ENCODE measurements at places on chromosomes 6 and 20.

- DNase-seq, result peak; percentile 45
Measured at GRCh38 chr6:5752391-5752680, 254.4 kb downstream of the NRN1 start.

DNA sequence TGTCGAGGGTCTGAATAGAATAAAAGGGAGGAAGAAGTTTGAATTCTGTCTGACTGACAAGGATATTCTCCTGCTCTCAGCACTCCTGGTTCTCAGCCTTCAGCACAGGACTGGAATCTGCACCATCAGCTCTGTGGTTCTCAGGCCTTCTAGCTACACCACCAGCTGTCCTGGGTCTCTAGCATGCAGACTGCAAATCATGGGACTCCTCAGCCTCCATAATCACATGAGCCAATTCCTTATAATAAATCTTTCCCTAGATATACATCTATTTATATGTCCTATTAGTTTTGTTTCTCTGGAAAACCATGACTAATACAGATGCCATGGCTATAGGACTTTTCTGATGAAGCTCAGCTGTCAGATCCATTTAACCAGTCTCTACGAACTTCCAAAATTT lies 132.8 kb upstream of the ECI2 start:
- no peak for DNase-seq

GRCh38 chr20:18428490-18429173 lies 38.2 kb downstream of the DZANK1 start:
- no peak for DNase-seq

- no peak for DNase-seq
Measured at GRCh38 chr6:19413323-19413722, 423.8 kb upstream of the ID4 start.

GRCh38 chr20:20393207-20394120 lies 25.6 kb downstream of the INSM1 start:
- peak; percentile 91 for DNase-seq

DNA sequence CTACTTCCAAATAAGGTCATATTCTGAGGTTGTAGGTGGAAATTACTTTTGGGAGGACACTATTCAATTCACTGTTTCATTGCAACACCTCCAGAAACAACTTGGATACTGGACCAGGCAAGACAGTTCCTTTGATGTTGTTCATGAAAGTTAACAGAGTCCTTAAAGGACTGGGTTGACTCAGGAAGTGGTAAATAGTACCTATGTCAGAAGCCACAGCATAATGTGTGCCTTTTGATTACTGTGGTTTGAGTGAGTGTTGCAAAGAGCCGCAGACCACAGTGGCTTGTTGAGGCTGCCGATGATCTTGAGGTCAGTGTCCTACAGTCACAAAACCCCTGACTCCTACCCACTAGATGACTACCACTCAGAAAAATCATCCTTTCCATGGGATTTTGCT lies 10.9 kb downstream of the IL20RA start:
- peak; percentile 93 for DNase-seq

DNA sequence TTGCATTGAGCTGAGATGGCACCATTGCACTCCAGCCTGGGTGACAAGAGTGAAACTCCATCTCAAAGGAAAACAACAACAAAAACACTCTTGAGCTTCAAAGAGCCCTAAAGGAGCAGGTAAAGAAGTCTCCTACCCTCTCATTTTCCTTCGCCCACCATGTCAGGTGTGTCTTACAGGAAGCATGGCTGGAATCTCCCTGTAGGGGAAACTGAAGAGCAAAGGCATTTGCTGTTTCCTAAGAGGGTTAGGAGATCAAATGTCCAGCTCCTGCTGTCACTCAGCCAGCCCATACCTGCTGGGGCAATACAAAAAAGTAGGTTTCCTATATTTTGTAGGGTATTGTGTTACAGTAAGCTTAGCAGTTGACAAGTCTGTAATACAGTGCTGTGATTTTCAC lies 43.3 kb downstream of the SPATA2 start:
- no peak for DNase-seq

- DNase-seq, result no peak
Measured at GRCh38 chr6:111147440-111147839, 60.1 kb downstream of the SLC16A10 start.

- no peak for DNase-seq
Measured at GRCh38 chr20:48448666-48449600, 378.9 kb downstream of the PREX1 start.

- DNase-seq, result no peak
Measured at GRCh38 chr6:33250731-33251130, 20.9 kb downstream of the VPS52 start.

DNA sequence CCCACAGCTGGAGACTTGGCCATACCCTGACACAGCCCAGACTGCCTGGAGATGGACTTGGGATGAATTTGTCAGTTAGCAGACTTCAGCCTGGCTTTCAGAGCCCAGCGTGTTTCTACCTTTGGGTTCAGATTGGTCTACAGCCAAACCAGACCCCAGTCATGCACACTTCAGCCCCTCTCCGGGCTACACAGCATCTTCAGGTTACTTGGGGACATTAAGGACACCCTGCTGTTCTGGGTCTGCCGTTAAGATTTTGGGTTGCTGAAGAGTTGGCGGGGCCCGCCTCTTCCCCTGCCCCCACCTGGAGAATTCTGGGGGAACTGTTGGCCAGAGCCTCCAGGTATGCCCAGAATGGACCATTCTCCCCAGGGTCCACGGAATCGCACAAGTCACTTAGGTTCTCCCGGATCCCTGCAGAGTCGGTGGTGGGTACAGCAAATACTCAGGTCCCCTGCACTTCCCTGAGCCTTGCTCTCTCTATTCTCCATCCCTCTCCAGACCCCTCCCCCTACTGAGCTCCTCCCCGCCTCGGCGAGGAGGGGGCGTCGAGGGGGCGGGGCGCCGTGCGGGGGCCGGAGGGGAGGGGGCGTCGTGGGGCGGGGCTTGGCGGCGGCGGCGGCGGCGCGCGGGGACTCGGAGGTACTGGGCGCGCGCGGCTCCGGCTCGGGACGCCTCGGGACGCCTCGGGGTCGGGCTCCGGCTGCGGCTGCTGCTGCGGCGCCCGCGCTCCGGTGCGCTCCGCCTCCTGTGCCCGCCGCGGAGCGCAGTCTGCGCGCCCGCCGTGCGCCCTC lies at the start of gene PTK7:
PTK7 (plus strand) TSS at position 645 of the 794 bp plus-strand sequence. CDS start 175 bp downstream, outside the sequence.
- peak; percentile 67 for DNase-seq

DNA sequence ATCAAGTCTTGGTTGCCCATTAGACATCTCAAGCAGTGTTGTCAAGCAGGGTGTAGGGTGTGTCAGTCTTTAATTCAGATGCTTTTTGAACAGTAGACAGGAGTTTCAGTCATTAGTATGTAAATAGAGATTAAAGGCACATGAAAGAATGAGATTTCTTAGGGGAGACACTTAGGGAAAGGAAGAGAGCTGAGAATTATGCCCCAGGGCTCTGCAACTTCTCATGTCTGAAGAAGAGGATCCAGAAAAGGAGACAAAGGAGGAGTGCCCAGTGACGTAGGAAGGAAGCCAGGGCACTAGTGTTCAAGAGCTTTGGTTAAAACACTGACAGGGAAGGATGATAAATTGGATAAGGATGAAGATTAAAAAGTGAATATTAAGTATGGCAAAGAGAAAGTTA lies 569.7 kb downstream of the NKAIN2 start:
- no peak for DNase-seq

DNA sequence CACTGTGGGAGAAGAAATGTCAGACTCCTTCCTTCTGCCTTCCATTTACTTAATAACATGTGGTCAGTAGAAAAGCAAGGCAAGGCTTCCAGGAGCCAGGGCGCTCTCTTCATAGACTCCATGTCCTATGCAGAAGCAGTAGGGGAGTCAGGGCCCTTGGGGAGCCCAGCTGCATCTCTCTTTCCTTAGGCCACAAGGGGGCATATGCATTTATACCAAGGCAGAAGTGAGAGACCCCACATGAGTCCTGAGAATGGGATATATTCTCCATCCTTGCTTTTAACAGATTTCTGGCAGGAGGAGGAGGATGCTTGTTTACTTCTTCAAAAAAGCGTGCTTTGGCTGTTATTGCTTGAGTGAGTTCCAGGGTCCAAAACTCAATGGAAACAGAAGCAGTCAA lies 198.5 kb downstream of the HIVEP2 start:
- DNase-seq, result peak; percentile 60

GRCh38 chr6:101961357-101961756 lies 567.8 kb downstream of the GRIK2 start:
- no peak for DNase-seq

- DNase-seq, result no peak
Measured at GRCh38 chr6:131391116-131391515, 181.9 kb upstream of the ARG1 start.

DNA sequence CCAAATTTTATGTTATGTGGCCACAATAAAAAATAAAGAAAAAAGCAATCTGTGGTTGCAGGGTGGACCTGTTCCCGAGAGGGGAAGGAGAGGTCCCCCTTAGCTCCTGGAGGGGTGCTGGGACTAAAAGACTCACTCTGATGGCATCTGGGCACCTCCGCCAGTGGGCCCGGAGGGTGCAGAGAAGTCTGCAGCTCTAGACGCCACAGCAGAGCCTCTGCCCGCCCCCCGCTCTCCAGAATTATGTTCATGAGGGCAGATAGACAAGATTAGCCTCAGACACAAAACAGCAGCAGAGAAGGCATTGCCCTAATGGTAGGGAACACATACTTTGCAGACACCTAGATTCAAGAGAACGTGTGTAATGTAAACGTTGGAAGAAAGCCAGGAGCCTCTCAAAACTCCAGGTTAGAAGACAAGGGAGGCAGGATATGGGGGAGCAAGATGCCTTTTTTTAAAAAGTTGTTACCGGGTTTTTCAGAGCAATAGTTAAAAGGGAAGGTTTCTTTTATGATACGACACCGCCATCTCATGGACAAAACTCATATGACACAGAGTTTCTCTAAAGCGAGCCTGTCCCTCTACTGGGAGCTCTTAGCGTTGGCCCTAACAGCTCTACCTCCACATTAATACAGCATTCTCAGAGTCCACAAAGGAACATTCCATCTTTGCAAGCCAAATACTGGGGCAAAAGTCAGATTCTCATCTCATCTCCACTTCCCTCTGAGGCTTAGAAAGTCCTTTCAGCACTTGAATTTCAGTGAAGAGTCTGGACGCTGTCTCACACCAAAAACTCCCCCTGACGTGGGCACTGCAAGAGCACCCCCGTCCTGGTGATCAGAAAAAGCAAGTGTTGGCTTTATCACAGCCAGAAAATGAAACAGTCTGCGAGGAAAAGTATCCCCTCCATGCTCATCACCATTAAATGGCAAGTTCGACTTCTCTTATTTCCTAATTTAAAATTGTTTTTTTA lies 47.2 kb downstream of the FOXF2 start:
- DNase-seq, result peak; percentile 79

DNA sequence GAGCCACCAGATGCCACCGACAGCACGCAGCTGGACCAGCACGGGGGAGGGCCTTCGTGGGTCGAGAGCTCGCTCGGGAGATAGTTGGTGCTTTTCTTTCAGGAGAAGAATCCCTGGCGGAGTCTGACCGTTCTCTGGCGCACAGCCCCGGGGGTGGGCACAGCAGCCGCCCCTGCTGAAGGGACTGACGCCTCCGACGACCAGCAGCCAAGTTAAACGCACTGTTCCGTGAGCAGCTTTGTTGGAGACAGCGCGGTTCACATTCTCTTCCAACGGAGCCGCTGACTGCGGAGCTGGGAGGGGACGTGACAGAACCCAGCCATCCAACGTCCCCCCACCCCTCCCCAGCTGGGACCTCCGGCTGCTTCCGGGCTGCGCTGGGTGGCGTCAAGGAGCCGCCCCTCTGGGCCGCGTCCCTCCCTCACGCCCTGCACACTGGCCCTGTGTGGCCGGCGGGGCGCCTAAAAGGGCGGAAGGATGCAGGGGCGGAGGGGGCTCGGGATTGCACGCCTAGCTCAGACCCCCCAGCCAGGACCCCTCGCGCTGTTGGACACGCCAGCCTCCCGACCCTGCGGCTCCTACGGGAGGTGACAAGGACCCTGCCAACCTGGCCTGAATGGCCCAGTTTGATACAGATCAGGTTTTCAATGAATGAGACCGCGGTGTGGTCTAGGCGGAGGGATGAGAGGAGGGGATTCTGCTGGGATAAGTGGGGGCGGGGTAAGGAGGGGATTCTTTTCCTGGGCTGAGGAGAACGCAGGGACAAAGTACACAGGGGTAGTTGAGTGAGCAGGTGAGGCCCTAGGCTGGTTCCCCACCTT lies 36.4 kb upstream of the KHDC1 start:
- no peak for DNase-seq

- no peak for DNase-seq
Measured at GRCh38 chr6:98639089-98639635, 195.2 kb upstream of the POU3F2 start.

GRCh38 chr6:156430386-156430785 lies 346.8 kb upstream of the ARID1B start:
- DNase-seq, result no peak

DNA sequence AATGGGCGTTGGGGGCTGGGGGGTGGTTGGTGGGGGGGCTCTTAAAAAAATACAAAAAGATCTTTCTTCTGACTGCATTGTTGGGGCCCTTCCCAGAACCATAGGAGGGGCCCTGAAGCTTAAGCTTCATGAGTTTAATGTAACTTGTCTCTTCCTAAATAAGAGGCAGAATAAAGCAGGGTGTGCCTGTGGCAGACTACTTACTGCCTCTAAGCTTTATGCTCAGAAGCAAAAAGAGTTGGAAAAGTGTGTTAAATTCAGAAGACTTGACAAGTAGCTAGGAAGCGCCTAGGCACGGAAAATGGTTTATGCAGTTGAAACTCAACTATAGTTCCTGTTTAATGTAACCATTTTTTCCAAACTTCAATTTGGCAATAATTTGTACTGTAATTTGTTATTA lies 44.5 kb downstream of the TIAM2 start:
- DNase-seq, result no peak

GRCh38 chr20:38873050-38873581 lies 53.1 kb upstream of the FAM83D start:
- no peak for DNase-seq

DNA sequence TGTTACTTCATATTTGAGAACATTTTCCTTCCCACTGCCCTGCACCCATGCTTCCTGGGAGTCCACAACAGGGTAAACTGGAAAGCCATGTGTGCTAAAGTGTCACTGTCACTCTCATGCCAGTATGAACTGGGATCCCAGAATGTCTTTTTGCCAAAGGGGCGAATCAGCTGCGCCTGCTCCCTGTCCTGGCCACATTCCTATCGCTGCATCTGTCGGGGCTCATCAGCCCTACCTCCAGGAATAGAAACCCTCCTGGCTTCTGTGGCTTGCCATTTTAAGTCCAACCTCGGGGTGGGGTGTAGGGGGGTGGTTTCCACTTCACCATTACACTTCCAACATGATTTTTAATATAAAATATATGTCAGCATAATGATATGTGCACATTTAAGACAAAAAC lies 933 bp downstream of the KLHL31 start:
- DNase-seq, result no peak

- DNase-seq, result no peak
Measured at GRCh38 chr6:108535114-108535742, 25.5 kb upstream of the FOXO3 start.

GRCh38 chr6:85015396-85015990 lies 251.1 kb upstream of the TBX18 start:
- peak; percentile 41 for DNase-seq

DNA sequence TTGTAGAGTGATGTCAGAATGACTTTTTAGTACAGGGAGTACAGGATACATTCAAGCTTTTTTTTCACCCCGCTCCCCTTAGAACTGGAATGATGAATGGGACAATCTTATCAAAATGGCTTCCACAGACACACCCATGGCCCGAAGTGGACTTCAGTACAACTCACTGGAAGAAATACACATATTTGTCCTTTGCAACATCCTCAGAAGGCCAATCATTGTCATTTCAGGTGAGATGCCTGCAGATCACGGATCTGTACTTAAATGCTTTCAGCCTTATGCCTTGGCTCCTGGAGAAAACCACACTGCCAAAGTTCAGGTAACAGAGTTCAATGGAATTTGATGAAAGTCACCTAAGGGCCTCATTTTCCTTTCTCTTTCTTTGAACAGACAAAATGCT lies 8.5 kb downstream of the TNFAIP3 start:
- DNase-seq, result no peak
